ENCODE measurements at places on chromosomes 2 and 18.

DNA sequence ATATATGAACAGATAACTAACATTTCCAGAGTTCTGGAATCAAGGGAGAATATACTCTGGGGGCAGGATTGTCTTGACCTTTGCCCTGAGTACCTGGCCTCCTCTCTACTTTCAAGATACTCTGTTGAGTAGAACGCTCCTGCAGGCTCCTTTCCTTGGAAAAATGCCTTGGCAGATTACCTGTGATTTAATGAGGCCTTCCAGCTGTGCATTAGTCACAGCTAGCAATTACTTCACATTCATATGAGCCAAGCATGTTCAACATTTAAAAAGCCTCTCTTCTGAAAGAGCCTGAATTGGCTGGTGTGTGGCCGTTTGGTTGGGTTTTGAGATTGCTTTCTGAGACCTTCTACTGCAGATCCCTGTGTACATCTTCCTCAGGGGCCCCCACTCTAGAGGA is 142.2 kb downstream of the PLCL1 start:
- no peak for DNase-seq

- DNase-seq, result no peak
These were observed 239.8 kb downstream of the BCL11A start for GRCh38 chr2:60313470-60314172.

DNA sequence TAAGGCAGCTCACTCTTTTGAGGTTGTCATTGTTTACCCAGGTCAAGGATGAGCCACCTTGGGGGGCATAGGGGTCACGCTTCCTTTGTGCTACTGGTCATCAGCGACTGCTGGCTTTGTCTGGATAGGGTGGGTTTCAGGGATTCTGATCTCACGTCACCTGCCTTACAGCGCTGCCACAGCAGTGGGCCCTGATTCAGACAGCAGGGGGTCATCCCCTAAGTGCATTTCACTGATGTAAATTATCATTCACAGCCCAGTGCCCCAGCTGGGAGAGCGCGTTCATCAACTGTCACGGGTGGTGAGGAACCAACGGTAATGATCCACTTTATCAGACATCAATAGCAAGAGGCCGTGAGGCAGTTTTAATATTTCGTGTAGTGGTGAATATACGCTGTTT is 291.2 kb downstream of the NEDD4L start:
- peak; percentile 75 for DNase-seq

DNA sequence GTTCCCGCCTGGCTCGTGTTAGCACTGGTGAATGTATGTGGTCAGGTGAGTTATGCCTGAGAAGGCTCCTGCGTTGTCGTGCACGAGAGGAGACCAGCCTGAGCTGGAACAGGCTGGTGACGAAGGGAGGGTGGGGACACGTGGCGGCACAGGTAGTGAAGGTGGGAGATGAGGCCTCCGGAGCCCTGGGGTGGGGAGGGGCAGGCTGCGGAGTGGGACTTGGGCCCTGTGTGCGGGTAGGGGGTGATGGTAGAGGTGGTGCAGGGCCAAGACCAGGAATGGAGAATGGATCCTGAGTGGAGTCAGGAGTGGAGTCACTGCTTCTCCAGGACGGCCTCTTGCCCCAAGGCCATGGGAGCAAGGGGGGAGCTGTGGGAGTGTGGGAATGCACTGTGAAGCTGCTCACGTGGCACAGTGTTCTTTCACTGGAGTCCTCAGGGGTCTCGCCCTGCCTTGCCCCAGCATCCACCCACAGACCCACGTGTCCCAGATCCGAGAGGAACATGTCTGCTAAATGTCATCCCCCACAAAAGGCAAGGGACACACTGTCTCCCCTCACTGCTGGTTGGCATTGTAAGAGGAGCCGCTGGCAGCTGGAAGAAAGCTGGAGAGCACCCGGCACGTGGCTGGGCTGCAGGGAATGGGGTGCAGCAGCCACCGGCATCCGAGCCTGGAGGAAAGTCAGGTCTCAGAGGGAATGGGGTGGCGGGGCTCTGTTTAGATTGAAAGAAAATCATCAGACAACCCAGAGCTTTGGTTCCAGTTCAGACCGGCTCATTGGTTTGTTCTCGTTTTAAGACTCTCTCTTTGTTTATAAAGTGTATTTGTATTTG is 63.7 kb downstream of the CYP26B1 start:
- DNase-seq, result no peak

DNA sequence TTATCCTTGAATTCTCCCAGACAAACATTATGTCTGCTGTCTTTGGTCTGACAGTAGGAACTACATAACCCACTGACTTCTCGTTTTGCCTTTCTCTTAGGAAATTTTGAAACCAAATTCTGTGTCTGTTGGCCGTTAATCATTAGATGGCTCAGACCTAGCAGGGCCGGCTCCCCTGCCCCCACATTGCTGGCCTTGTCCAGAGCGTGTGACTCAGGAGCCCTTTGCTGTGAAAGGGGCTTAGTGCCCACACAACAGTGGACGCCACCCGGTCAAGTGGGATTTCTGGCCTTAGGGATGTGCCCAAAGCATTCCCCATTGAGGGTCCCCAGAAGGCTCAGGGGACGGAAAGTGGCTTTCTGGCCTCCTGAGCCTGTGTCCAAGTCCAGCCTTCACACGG is 137.5 kb downstream of the CTIF start:
- no peak for DNase-seq

- DNase-seq, result no peak
These were observed 216.1 kb downstream of the HAUS1 start for GRCh38 chr18:46320297-46320696.

GRCh38 chr18:63155169-63155852 is 164.3 kb downstream of the BCL2 start:
- peak; percentile 94 for DNase-seq

GRCh38 chr2:42036413-42036812 is 11.4 kb upstream of the PKDCC start:
- DNase-seq, result no peak

DNA sequence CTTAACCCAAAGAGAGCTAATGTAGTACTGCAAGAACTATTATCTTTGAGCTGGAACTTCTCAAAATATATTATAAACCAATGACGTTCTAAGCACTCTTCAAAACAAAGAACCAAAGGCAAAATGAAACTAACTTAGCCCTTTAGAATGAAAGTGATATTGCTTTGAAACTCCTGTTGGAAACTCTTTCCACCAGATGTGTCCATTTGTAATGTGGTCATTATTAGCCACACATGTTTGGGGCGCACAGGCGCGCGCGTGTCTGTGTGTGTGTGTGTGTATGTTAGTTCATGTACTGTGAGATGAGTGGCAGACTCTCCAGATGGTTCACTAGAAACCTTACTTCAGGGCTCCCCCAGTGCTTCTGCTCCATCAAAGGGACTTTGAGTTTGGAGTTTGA is 323.4 kb downstream of the BCL11A start:
- no peak for DNase-seq

- no peak for DNase-seq
These were observed 8.2 kb upstream of the SLC4A3 start for GRCh38 chr2:219619235-219619634.

- no peak for DNase-seq
These were observed 40.5 kb upstream of the AP1S3 start for GRCh38 chr2:223877721-223878410.

- DNase-seq, result peak; percentile 83
These were observed 10.5 kb downstream of the FAM110C start for GRCh38 chr2:35852-36251.

DNA sequence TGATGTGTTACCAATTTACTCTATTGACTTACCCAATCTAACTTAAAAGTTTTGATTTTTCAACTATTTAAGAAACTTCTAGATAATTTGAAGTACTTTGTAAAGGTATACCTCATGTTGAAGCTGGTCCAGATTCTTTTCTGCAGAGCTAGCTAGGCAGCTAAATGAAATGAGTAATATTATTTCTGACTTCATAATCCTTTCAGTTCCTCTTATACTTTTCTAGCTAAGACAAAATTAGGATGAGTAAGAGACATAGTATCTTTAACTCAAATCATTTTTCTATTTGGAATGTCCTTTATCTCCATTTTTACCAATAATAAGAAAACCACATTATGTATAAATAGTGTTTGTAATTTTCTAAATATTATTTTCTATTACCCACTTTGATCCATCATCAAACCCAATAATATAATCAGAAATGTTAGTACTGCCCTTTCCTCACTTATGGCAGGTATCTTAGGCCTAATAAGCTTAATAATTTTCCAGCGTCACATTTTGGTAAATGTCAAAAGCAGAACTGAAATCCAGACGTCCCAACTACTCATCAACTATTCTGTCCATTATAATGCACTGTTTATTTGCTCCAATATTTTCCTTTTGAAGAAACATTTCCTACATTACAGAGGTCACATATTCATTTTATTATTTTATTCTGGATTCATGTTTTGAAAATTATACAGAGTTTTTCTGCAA is 456.6 kb downstream of the THSD7B start:
- no peak for DNase-seq

DNA sequence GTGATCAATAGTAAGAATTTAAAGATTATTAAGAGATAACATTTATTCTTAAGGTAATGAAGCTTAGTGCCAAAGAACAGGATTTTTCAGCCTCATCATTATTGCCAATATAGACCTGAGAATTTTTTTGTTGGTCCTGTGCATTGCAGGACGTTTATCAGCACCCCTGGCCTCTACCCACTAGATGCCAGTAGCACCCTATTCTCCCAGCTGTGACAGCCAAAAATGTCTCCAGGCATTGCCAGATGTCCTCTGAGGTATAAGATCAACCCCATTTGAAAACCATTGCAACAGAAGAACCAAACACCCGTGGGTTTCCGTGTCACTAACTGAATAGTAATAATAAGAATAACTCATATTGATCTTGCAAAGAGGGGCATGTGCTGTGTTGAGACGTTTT is 700.0 kb upstream of the SOX11 start:
- DNase-seq, result no peak

- DNase-seq, result no peak
These were observed 339.9 kb upstream of the PKDCC start for GRCh38 chr2:41707790-41708451.

- no peak for DNase-seq
These were observed 236.4 kb downstream of the LRRTM1 start for GRCh38 chr2:80068038-80068731.

GRCh38 chr2:11597538-11598225 is 63.8 kb downstream of the GREB1 start:
- DNase-seq, result no peak

- no peak for DNase-seq
These were observed 67.4 kb downstream of the GYPC start for GRCh38 chr2:126723281-126723815.

GRCh38 chr18:1213126-1213525 is 308.5 kb downstream of the ADCYAP1 start:
- DNase-seq, result no peak

DNA sequence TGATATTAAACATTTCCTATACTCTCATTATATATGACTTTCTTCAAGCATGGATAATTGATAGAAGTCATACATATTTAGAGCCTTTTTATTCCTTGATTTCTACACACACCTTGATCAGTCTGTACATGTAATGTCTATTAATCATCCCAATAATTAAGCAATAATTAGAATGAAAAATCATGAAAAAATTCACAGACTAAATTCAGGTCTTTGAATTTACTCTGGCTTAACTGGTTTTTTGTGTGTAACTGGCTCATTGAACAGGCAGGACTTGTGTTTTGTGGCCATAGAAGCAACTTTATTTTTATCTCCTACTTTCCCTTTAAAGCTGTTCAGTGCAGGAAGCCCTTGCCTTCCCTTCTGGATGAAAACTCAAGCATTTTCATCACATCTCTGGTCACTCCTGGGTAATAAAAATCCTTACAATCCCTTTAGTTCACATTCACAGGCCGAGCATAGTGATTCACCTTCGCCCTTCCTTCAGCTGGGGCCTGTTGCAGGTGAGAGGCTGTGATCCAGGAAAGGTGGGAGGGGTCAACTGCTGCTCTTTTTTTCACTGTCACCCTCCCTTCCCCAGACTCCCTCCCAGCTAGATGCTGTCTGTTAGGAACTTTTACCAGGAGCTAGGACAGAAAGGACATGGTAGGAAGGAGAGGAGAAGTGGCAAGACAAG is 58.0 kb upstream of the ITSN2 start:
- DNase-seq, result no peak

GRCh38 chr2:122800781-122801180 is 1045.3 kb downstream of the TSN start:
- DNase-seq, result no peak

DNA sequence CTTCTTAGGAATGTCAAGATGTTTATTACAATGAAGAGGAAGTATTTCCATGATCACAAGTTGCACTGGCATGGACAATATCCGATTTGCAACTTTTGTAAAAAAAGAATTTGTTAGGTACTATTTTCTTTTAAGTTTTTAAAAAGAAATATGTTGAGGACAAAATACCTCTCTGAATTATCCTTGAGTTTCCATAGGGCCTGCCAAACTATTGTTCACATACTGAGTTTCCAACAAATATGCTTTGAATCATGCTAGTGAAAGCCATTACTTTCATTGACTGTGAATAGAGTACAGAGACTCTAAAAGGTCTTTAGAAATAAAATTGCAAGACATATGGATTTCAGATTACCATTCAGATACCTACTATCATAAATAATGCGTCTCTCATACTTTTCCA is 566.1 kb downstream of the TMEM182 start:
- no peak for DNase-seq

DNA sequence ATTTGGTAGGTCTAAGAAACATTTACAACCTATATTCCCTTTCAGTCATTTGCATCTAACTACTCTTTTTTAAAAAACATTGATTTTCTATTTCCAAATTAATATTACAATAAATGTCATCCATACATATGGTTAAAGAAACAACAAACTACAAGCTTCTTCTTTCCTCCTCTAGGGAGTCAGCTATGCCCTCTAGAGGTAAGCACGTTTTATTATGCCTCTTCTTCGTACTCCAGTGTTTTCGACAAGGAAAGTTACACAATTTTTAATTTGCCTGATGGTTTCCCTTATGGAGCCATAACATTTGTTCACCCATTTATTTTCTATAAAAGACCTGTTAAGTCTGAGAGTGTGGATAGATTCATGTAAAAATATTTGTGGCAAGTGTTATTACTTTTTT is 183.4 kb upstream of the CDH7 start:
- peak; percentile 61 for DNase-seq

- DNase-seq, result peak; percentile 36
These were observed 564 bp downstream of the LPIN2 start for GRCh38 chr18:3012136-3013023.
